HS-5 (cell line): ENCODE measurements at places on chromosomes 2 and 18.

DNA sequence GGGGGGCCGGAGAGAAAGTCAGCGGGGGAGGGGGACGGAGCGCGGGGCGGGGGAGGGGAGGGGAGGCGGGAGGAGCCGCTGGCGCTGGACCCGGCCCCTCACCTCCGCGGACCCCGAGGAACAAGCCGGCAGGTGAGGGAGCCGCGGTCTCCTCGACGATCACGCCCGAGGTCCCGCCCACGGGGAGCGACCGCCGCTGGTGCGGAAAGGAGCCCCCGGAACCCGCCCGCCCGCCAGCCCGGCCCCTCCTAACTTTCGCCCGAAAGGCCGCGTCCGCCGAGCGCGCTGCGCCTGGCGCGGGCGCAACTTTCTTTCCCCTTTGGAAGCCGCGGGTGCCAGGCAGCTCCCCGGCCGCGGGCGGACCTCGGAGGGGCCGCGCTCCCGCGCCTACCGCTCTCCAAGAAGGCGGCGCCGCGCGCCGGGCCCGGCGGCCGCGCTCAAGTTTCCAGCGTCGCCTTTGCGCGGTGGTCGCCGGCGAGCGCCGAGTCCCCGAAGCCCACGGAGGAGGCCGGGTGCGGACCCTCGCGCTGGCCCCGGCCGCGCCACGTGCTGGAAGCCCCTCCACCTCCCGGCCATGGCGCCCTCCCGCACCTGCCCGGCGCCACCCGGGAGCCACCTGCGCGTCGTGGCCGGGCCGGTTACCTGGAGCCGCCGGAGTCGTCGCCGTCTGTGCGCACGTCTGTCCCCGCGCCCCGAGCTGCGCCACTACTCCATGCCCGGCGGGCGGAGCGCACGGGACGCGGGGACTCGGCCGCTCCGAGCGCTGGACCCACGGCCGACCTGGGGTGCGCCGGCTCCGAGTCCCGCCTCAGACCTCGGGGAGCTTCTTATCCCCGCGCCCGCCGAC is at the start of gene ALKAL2:
ALKAL2 (minus strand) TSS at position 181 of the 847 bp plus-strand sequence. CDS start 256 bp downstream, outside the sequence.
- DNase-seq = no peak

GRCh38 chr2:10045561-10046355 is 2.4 kb downstream of the KLF11 start:
- DNase-seq = no peak

- no peak for DNase-seq
Observed at GRCh38 chr18:51032193-51032592, 2.2 kb downstream of the SMAD4 start.

- no peak for DNase-seq
Observed at GRCh38 chr18:66066191-66066590, 315.4 kb downstream of the CDH7 start.

DNA sequence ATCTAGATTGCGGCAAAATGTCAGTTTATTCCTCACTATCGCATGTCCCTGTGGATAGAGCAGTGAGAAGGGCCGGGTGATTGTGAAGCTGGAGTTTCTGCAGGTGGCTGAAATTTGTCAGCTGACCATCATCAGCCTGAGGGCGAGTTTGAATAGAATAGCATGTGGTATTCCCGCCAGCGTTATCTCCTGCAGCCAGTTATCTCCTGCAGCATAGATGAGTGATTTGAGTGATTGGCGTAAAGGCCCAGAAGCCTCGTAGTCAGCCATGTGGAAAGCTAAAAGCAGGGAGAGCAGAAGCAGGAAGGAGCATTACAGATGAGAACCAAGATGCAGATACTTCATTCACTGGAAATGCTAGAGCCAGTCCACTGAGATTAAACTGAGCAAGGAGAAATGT is 65.5 kb downstream of the CABLES1 start:
- no peak for DNase-seq

DNA sequence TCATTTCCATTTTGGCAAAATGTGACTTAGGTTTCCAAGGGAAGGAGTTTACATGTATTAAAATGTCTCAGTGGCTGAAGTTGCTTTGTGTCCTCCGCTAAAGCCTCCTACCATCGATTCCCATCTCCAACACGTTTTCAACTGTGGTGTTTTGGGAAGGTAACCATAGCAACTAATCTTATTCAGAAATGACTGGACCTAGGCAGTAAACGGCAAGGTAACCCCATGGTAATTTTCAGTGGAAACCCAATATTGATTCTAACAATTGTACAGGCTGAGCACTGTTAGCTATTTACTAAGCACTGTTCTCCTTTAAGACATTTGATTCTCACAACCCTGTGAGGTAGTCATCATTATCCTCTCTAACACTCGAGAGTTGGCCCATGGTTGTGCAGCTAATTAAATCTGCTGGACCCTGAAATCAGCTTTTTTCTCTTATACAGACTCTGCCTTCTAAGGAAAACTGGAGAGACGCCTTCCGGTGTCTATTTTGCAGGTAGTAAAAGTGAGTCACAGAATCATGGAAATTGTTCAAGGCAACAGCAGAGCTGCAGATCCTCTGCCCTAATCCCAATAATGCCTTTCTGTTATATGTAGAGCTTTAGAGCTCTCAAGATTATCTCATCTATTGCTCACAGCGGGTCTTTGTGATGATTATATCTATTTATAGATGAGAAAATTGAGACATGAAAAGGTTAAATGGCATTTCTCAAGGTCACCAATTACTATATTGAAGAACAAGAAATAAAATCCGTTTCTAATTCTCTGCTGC is 36.2 kb downstream of the FASTKD2 start:
- no peak for DNase-seq

DNA sequence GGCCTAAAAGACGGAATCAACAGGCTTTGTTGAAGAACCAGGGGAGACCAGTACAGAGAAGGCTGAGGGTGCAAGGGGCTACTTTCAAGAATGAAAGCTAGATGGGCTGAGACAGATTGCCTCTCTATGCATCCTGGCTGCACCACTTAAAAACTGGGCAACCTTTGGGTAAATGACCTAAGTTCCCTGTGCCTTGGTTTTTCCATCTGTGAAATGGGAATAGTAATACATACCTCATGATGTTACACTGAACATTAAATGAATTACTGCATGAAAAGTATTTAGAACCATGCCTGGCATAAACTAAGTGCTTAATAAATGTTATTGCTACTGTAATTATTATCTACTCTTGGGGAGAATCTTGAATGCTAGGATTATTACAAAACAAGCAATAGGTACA is 106.5 kb downstream of the PRKCE start:
- no peak for DNase-seq

- DNase-seq = no peak
Observed at GRCh38 chr2:128491692-128492244, 173.1 kb upstream of the HS6ST1 start.

- no peak for DNase-seq
Observed at GRCh38 chr2:240250150-240250984, 109.9 kb upstream of the OTOS start.

DNA sequence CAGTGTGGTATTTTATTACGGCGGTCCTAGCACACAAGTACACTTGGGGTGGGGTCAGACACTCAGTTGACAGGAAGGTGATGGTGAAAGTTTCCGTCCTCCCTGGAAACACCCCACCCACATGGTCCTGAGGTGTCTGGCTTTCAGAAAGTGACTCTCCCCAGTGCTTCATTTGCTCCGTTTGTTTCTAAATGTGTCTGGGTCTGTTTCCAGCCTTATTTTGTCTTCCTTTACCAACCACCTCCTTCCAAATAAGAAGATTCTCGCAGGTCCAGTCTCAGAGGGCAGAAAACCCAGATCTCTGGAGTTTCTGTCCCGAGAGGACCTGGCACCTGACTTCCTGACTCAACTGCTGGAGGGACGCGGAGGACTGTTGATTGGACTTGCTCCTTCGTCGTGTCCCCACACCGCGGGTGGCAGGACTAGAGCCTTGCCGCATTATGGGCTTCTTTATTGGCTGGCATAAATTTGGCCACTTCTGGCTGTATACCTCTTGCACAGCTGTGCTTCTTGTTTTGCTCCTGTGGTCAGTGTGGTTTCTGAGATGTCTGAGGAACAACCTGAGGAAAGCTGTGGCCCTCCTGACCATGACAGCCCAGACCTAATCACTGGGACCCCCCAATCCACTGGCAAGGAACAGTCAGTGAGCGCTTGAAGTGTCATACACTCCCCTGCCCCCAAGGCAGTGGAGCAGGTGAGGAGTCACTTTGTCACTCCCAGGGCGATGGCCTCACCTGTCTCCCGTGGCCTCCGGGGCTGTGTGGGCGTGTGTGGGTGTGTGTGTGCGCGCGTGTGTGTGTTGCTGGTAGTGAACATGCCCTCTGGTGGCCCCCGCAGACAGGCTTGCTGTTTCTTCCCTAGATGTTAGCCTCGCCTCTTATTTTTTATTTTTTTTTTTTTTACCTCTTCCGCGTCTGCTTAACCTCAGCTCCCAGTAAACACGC is 45.6 kb downstream of the MEX3C start:
- no peak for DNase-seq

GRCh38 chr2:46161315-46161714 is 135.9 kb upstream of the EPAS1 start:
- no peak for DNase-seq

DNA sequence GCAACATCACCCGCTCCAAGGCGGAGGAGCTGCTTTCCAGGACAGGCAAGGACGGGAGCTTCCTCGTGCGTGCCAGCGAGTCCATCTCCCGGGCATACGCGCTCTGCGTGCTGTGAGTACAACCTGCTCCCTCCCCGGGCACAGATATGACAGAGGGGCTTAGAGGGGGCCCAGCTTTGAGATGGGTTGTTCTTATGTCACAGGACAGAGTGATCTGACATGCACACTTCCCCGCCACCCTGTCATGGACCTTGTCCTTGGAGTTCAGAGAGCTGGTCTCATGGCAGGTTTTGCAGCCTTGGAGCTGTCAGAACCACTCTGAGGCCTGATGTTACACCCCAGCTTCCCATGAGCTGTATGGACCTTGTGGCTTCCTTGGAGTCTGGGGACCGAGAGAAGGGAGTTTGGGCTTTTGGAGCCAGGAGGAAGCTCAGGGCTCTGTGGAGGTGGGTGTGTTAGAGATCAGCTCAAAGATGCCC is 398 bp downstream of the INPP5D start:
- DNase-seq = no peak

DNA sequence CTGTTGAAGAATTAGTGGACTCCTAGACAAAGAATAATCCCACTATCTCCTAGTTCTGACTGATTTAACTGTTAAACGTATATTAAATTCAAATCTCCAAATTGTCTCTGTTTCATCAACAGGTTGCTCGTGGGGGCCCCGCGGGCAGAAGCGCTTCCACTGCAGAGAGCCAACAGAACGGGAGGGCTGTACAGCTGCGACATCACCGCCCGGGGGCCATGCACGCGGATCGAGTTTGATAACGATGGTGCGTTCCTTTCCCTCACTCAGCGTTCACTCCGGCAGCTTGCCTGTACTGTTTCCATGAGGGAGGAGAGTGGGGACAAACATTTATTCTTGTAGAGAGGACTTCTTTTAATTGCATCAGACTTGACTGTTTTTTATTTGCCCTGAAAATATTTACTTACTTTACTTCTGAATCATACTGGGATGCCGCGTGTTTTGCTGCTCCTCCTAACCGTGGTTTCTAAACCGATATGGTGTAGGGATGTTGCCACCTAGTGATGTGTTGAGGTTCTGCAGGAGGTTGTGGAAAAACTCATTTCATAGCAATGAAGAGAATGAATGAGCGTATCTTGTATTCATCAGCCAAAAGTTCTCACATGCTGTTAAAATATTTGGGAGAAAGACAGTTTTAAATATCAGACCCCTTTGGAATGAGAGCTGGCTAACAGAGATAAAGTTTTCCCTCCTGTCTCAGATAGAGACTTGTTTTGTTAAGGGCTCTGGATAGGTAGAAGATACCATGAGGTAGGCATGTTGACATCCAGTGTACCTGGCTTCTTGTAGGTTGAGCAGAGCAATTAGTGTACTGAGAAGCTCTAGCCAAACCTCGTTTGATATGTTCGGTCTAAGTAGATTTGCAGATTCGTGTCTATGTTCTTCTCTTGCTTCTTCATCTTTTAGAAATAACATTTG is 38.3 kb downstream of the ITGA6 start:
- peak; percentile 84 for DNase-seq
